ENCODE measurements at places on chromosomes 3 and 15.

- DNase-seq, result no peak
These were observed 57.4 kb downstream of the MGLL start for GRCh38 chr3:127764841-127765362.

DNA sequence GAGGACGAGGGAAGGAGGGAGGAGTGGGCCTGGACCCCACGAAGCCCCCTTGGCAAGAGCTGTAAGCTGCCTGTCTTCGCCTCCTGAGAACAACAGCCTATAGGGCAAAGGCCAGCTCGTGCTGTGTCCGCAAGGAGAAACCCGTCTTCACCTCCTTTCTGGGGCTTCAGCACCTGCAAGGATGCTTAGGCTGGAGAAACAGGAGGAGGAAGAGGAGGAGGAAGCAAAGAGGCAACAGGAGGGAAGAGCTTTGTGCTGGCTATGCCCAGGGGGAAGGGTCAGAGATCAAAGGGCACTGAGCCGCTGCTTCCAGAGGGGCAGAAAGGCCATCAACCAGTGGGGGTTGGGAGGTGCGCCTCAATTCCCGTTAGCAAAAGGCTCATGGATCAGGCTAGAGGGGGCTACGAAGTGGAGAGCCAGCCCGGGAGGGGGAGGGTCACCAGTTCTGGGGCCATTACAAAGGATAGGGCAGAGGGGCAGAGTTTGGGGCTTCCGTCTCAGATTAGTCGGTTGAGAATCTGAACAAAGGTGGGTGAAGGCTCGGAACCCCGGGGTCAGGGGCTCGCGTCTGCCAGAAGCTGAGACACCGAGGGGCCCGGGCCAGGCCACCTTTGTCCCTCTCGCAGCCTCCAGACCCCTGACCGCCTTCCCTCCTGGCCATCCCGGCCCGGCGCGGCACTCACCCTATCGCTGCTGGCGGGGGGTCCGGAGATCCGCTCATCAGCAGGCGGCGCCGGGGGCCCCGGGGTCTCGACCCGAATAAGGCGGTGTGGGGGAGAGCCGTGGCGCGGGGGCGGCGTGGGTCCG, 792 bp downstream of the SHF start:
- DNase-seq, result no peak

- DNase-seq, result no peak
These were observed 37.4 kb downstream of the IFT57 start for GRCh38 chr3:108184824-108185223.

- no peak for DNase-seq
These were observed 775 bp downstream of the CCNDBP1 start for GRCh38 chr15:43186003-43186353.

DNA sequence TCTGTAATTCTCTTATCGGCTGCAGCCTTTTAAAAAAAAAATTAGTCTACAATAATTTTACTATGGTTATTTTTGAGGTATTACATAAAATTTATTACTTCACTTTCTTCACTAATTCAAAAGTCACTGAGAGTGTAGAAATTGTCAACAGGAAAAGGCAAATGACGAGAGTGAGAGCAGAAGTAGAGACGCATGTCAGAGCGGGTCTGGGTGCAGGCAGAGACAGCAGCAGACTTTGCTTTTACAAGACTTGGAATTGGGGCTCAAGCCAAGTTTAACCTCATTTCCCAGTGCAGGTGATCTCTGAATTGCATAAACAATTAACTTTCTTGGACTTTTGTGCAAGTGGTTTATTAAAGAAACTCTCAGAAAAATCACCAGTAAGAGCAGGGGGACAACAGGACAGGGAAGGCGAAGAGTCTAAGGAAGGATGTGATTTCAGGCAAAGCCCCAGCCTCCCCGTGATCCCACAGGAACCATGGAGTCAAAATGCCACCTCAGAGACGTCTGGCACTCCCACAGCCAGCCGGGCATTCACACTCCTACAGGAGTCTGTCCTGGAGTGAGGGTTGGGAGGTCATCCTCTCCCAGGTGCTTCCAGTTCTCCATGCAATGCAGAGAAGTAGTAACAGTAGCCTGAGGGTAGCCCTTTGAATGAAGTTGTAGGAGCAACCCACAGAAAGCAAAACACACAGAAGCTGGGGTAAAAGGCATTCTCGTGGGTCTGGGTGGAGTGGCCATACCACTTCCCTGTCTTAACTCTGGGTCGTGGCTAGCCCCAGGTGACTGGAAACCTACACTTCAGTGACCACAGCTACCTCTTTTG, 274.0 kb upstream of the TGFBR2 start:
- DNase-seq, result no peak

- no peak for DNase-seq
These were observed 105.1 kb upstream of the GALNT15 start for GRCh38 chr3:16069149-16069922.

DNA sequence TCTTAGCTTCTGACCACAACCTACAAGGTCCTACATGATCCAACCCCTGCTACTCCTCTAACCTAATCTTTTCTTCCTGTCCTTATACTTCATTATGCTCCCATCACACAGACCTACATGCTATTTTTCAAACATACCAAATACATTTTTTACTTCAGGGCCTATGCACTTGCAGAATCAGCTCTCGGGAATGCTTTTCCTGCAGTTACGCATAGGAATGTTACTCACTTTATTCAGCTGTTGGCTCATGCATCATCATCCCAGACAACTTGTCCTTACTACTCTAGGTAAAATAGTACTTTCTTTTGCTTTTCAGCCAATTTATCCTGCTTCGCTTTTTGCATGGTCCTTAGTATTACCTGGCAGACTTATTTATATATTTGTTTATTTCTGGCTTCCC, 105.6 kb downstream of the OXSM start:
- no peak for DNase-seq

- no peak for DNase-seq
These were observed 43.8 kb downstream of the AKAP13 start for GRCh38 chr15:85424154-85424553.

- no peak for DNase-seq
These were observed 1.7 kb downstream of the HRH1 start for GRCh38 chr3:11156026-11156410.

DNA sequence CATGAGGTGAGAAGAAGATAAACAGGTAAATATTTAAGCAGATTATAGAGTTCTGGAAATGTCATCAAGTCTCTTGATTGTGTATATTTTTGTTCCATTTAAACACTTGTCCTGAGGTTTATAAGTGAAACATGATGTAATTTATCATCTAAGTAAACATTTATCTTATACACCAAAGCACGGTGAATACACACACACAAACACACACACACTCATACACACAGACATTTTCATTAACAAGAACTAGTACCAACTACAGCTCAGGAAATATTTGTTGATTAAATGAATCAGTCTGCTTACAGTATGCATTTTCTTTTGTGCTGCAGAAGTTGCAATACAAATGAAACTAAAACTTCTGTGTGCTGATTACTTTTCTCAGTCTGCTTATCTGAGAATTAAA, 357.3 kb downstream of the ZBTB20 start:
- DNase-seq, result no peak
